ENCODE measurements at places on chromosomes 7 and 10.

DNA sequence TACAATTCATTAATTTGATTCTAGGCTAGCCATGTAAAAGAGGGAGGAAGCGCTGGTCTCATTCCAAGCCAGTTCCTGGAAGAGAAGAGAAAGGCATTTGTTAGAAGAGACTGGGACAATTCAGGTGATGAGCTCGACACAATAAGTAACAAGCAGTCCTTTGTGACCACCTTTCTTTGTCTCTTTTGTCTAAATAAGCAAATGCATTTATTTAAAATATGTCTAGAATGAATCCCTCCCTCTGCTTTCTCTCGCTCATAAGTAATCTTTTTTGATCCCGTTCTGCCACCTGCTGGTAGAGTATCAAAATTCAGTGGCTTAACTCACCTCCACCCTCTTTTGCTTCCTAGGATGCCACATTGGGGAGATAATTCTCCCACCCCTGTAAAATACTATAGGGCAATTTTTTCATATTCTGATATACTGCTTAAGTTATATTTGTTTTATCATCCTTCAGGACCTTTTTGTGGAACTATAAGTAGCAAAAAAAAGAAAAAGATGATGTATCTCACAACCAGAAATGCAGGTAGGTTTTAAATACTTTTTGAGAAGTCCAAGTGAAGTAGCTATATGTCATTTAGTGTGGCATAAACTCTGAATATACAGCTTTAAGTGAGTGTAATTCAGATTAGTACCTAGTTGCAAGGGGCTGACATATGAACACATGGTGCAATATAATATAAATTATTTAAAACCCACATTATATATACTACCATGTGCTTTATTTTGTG, 91.5 kb downstream of the GSDME start:
- DNase-seq: peak; percentile 74

DNA sequence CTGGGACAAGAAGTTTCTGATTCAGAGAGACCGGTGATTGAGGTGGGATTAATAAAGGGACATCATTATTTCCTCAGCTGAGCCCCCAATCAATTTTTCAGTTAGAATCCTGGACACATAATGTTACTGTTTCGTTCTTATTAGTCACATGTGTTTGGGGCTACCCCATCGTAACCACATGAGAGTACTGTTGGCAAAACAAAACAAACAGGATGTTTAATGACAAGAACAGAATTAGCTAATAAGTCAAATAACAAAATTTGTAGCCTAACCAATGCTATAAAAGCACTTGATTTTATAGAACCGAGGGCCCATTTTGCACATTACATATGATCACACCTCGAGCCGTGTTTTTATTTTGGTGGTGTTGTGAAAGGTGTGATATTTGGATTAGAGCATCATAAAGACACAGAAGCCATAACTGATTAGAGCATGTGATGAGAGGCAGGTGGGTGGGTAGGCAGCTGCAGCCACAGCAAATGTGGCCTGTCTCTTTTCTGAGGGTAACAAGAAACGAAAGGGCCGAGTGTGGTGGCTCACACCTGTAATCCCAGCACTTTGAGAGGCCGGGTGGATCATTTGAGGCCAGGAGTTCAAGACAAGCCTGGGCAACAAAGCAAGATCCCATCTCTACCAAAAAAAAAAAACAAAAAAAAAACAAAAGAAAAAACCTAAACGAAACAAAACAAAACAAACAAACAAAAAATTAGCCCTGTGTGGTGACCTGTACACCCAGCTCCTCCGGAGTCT, 1.8 kb upstream of the VWC2 start:
- DNase-seq: no peak

- DNase-seq: peak; percentile 89
Observed at GRCh38 chr10:17003151-17003550, 126.5 kb downstream of the CUBN start.

DNA sequence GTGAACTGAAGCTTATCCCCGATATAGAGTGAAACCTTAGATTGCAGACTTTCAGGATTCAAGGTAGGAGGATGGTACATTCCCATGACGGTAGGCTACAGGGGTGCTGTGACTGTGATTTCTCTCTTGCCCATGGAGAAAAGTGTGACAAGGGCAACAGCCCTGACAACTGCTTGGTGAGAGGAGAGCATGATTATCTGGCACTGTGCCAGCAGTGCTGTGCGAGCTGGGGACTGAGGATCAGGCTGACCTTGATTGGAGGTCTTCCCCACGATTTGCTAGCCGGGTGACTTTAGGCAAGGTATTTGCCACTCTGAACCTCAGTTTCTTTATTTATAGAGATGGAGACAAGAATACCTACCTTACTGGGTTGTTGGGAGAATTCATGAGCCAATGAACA, 229.5 kb downstream of the PTEN start:
- DNase-seq: no peak

DNA sequence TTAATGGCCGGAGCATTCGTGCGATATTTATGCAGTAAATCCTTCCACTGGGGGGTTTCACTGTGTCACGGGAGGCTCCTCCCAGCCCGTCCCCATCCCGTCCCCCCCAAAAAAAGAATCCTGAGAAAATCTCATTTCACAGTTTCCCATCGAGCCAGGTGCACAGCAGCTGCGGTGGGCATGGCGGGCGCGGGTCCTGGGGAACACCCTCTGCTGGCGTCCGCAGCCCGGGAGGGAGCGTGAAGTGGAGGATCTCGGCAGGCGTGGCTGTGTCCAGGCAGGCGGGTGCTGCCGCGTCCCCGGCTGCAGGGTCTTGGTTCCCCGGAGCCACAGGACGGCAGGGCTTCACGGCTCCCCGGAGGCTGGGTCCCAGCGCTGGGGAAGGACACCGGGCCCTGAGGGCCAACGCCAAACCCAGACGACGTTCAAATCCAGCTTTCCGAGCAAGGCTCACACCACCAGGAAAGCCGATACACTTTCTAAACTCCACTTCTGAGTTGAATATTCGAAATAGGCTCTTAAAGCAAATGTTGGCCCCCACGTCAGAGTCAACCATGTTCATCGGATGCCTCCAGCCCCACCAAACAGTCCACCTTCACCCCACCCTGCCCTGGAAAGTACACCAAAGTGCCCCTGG, 55.7 kb downstream of the PDGFA start:
- no peak for DNase-seq

Measured in cardiac fibroblast (primary cell).